ENCODE measurements at places on chromosomes 2 and 18.

- DNase-seq, result no peak
Measured at GRCh38 chr2:234395891-234396420, 100.9 kb downstream of the ARL4C start.

GRCh38 chr2:64799592-64800252 is 146.0 kb upstream of the SERTAD2 start:
- no peak for DNase-seq

DNA sequence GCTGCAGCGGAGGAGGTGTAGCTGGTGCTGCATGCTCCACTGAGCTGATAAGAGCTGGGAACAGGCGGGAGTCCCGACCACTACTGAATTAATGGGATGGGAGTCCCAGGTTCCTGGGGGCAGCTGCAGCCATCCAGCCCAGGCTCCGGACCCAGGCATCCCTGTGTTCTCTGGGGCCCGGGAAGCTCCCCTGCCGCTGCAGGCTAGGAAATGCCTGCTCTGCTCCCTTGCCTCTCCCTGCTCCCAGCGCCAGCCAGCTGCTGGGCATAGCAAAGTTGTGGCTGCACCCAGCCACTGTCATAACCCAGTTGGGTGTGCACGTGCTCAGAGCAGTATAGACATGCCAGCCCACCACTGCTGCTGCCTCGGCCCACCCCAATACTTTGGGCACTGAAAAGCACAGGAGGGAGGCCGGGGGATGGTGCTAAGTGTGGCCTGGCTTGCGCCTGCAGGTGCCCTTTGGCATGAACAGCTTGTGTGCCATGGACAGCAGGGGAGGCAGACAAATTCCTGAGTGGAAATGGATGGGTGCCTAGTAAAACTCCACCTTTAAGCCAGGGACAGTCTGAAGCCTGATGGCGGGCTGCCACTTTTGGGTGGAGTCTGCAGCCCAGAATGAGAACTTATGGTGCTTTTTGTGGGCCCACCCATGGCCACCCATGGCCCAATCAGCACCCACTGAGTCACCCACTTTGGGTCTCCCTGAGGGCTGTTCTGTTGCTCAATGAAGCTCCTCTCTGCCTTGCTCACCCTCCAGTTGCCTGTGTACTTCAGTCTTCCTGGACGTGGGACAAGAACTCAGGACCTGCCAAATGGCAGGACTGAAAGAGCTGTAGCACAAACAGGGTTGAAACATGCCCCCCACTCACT is 219.3 kb upstream of the TMEFF2 start:
- DNase-seq, result peak; percentile 51

DNA sequence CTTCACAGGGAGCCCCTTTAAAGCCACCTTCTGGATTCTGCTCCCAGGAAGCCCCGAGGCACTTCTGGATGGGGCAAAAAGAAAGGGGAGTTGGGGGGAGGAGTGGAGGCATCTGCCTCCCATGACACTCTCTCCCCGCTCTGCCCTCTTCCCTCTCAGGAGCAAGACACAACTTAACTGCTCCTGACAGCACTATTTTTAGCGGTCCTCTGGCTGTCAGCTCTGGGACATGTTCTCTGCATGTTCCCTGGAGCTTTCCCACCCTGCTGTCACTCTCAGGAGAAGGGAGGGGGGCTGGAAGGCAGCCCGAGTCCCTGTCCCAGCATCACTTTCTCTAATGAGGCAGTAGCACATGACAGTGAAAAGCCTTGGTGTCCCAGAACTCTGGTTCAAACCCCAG is 32.3 kb downstream of the PLB1 start:
- DNase-seq, result no peak

DNA sequence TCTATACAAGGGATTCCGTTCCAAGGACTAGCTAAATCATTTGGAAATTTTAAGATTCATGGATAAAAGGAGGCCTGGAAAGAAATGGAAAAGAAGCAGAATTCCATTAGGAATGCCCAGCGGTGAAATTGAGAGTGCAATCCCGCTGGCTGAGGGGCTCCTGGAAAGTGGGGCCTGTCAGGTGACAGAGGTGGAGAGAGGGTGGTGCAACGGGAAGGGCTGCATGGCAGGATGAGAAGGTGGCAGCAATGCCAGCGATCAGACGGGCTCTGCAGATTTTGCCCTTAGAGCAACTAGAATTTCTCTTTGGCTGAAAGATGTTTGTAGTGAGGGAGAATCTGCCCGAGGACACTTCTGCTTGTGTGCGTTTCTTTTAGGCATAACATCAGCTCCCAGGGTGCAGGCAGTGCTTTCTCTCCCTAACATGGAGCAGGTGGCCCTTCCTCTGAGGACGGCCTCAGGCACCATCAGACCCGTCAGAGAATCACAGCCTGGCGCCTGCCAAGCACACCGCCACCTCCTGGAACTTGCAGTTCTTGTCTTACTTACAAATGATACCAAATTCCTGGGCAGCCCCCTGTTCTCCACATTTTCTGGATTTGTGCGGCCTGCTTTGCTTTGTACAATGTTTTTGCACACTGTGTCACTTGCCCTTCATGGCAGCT is 261.6 kb downstream of the NDUFA10 start:
- peak; percentile 51 for DNase-seq

Measured in suprapubic skin (tissue), 4 donors.